CD4-positive, alpha-beta T cell treated with Interleukin-4 for 1 hour (primary cell): ENCODE measurements at places on chromosomes 7 and 10.

- DNase-seq: no peak
These were observed 45.3 kb downstream of the TSPAN15 start for GRCh38 chr10:69496352-69497230.

- DNase-seq: no peak
These were observed 128.6 kb downstream of the ADCY1 start for GRCh38 chr7:45702751-45703150.

GRCh38 chr7:106965108-106965507 lies 79.4 kb upstream of the PRKAR2B start:
- no peak for DNase-seq

DNA sequence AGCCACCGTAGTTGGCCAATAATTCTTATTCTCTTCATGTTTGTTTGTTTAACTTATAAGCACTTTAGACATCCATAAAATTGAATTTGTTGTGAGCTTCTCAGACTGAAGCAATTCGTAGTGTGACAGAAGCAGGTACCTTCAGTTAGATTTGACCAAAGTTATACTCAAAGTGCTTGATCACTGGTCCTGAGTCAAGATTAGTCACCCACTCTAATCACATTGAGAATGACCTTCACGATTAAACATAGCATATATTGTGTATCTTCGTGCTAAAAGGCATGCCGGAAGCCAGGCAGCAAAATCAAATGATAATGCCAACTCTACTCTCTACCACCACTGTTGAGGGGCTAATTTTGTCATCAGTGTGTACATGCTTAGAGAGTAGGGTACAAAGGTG lies 763.7 kb upstream of the MBL2 start:
- no peak for DNase-seq

GRCh38 chr7:112140600-112140999 lies 65.6 kb downstream of the DOCK4 start:
- DNase-seq: no peak

GRCh38 chr7:128166603-128167041 lies 74.5 kb upstream of the LEP start:
- DNase-seq: no peak

GRCh38 chr10:84341983-84342382 lies 13.6 kb downstream of the CCSER2 start:
- DNase-seq: no peak

- no peak for DNase-seq
These were observed 3.0 kb downstream of the VIPR2 start for GRCh38 chr7:159141660-159142059.

DNA sequence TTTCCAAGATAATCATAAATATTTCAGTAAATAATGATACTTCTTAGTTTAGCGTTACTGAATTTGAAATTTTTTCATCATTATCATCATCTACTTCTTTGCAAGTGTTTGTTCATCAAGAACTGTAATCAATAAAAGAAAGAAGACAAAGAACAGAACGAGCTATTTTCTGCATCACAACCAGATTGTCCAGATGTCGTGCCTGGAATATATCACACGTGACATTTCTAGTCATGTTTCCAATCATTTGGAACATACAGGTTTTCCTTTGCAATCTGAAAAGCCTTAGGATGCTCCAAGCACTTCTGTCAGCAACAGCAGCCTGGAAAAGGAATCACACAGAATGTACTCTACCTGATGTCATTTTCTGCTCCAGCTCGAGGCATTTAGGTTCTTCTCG lies 107.4 kb downstream of the FAM107B start:
- DNase-seq: no peak

DNA sequence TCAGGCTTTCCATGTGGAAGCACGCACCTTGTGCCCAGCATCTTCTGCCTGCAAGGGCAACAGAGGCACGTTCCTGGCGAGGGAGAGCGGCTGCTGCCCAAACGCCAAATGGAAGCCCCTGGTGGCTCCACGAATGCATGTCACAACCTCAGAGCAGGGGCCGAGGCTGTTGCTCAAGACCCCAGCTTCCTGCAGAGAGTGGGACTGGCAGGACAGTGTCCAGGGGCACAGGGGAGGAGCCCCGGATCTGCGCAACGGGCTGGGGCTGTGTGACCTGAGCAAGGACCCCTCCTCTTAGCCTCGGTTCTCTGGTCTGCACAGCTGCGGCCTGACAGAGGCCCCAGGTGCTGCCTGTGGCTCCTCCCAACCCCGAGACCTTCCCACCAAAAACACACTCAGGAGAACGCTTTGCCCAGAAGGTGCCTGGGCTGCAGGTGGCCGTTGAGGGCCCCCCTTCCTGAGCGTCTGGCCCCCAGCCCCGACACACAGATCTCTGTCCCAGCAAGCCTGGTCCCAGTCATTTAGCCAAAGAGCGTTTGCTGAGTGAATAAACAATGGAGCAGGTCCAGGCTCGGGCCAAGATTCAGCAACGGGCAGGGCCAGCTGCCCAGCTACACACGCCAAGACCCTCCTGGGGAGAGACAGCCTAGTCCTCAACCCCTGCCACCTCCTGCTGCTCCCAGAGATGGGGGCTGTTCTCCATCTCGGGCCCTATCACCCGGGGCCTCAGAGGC lies 1.2 kb downstream of the MICALL2 start:
- DNase-seq: no peak

DNA sequence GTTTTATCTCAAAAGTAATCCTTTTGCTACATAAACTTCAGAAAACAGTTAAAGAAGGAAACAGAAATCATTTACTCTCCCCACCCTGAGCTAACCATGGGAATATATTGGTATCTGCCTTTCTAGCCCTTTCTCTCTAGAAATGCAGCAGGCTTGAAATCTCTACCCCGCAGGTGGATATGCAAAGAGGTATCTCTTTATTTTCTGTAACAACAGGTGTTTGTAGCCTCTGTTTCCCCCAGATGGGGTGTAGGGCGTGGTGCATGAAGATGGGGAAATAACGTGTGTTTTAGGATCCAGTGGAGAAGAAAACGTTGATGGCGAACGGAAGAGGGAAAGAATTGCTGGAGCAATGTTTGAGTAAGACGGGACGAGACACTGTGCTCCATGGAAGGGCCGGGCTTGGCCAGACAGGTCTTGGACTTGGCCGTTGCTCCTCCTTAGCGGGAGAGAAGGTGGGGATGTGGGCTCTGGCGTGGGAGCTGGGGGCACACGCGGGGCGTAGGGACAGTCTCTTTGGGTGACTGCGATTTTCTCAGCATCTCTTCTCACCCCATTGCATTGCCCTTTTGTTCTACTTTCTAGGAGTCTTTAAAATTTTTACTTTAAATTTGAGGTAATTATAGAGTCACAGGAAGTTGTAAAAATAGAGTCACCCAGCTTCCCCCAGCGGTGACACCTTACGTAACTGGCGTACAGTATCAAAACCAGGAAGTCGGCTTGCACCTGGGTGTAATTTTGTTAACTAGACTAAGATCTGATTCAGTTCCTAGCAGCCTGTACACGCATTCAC lies 82.9 kb downstream of the ELFN1 start:
- peak; percentile 19 for DNase-seq

GRCh38 chr10:132151951-132152505 lies 34.7 kb upstream of the DPYSL4 start:
- no peak for DNase-seq

DNA sequence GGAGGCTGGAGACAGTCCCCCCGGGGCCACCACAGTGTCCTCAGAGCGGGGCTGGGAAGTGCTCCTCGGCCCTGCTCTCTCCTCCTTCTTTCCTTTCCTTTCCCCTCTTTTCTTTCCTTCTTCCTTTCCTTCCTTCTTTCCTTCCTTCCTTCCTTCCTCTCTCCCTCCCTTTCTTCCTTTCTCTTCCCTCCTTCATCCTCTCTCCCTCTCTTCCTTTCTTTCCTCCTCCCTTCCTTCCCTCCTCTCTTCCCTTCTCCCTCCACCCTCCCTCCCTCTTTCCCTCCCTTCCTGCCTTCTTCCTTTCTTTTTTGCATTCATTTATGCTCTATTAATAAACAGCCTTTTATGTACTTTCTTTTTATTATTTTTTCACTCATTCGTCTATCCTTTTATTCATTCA lies 127.1 kb upstream of the TCERG1L start:
- no peak for DNase-seq
